ENCODE measurements at places on chromosomes 1 and 21.
A peak's percentile ranks its signal among the peaks of the same experiment; 100 is the strongest.

DNA sequence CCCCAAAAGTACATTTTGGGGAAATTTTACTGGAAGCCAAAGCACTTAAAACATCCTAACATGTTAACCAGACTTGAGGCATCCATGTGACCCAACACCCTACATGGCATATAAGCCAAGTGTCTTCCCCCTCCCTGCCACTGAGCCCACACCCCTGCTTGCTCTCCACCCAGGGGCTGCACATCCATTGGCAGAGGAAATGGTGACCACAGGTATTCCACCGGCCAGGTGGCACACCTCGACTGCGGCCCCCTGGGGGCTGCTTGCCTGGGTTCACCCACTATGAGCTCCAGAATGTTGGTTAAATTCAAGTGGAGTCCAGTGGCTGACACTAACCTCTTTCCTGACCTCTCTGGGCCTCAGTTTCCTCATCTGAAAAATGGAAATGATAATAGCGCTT is 64.4 kb upstream of the FAM20B start:
- no peak for DNase-seq

DNA sequence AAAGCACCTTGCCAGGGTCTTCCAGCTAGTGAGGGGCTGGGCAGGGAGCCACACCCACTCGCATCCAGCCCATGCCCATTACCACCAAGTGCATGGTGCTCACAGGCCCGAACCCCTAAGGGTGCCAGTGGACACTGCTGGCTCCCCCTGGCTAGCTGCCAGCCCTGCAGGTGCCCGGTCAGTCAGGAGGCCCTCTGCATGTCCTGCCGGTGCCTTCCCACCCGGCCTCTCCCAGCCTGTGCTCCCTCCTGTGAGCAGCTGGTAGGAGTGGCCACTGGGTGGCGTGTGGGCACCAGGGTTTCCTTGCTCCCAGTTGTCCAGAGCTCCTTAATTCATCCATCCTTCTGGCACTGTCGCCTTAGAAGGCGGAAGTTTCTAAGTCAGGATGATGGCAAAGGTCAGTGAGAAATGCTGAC is 33.4 kb downstream of the QSOX1 start:
- DNase-seq = peak; percentile 59

DNA sequence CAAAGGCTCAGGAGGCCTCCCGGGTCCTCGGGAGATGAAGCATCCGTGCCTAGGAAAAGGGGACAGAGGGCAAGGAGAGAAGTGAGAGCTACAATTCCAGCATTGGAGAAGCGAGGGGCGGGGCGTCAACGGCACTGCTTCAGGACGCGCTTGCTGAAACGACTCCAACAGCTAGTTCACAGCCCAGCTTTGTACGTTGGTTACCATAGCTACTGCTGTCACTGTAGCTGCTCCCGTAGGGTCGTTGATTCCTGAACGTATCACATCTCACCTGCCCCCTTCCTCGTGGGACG is 63.1 kb downstream of the TOR1AIP2 start:
- DNase-seq = no peak

GRCh38 chr1:41448821-41449220 is 35.7 kb downstream of the EDN2 start:
- DNase-seq = no peak

GRCh38 chr1:205528887-205529825 is 24.7 kb downstream of the CDK18 start:
- DNase-seq = peak; percentile 61

DNA sequence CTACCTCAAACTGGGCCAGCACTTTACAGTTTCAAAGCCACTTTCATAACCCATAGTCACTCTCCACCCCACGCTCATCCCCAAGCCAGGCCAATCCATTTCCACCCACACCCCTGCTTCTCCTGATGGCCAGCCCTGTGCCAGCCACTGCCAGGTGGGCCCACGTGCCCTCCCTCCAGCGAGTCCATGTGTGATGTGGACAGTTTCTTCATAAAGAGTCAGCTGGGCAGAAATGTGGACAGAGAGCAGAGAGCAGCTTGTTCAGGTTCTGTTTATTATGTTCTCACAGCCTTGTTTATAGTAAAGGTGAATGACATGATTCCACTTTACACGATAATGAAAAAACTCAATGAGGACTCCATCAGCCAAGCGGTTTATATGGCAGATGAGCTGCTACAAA is 37.4 kb upstream of the RGS16 start:
- DNase-seq = no peak

GRCh38 chr1:179153217-179153616 is 71.3 kb downstream of the TOR3A start:
- DNase-seq = no peak

- DNase-seq = no peak
Observed at GRCh38 chr1:168202941-168203654, 22.7 kb upstream of the SFT2D2 start.

DNA sequence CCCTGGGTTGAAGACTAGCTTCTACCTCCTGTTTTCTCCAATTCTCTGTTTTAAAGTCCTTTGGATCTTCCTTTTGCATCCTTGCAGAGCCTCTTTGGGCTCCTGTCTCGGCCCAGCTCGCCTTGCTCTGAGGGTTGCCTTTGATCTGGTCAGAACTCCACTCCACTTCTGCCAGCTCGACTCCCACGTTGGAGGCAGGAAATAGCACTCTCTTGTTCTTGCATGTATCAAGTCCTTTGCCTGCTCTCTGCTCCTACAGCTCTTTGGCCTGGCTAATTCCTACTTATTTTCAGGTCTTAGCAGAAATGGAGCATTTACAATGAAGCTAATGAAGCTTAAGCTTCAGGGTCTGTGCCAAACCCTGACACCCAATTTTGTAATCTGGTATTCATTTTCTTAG is 21.1 kb upstream of the B3GALNT2 start:
- no peak for DNase-seq

DNA sequence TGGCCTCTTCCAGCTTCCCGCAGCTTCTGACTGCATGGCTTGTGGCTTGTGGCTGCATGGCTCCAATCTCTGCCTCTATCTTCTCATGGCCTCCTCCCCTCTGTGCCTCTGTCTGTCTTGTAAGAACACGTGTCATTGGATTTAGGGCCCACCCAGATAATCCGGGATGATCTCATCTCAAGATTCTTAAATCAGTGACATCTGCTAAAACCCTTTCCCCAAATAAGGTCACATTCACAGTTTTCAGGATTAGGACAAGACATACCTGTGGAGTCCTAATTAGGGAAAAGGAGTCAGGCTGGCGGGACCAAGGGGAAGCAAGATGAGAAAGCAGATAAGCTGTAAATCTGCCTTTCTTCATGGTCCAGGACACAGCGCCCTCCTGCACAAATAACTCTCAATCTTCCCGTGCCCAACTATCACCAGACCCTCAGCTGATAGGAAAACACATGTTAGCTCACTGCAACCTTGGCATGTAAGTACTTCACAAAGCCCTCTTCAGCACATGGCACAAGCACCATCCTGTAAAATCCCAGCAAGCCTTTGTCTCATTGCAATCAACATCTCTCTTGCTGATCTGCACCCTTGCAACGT is 82.2 kb downstream of the SPSB1 start:
- no peak for DNase-seq

GRCh38 chr1:192747301-192747700 is 61.5 kb upstream of the RGS2 start:
- DNase-seq = no peak

DNA sequence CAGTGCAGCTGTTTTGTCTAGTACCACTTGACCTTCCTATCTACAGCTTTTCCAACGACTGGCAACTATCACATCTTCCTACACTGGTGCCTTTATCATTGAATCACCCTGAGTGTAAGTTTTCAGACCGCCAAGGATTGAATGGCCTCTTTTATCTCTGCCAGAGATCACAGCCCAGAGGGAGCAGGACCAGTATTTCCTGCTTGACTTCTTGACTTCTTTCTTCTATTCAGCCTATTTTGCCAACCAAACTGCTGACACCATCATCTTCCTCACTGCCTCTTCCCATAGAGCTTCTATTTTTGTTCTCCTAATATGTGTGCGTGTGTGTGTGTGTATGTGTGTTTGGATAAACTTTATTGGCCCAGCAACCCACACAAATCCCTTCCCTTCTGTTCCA is 53.8 kb downstream of the SERBP1 start:
- no peak for DNase-seq

DNA sequence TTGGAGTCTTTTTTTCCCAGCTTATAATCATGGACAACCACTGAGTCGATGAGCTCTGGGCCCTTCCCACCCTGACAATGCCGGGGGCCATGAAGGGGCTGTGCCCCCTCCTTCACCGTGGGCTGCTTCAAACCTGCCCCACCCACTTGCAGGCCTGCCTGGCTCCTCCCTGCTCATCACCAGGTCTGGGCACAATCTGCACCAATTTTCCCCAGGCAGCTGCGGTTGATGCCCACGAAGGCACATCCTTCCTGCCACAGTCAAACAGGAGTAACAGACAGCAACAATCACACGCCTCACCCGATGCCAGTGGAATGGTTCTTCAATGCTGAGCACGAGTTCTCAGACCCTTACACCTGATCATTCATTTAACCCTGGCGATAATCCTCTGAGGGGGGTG is 18.9 kb downstream of the PGLYRP3 start:
- DNase-seq = no peak

DNA sequence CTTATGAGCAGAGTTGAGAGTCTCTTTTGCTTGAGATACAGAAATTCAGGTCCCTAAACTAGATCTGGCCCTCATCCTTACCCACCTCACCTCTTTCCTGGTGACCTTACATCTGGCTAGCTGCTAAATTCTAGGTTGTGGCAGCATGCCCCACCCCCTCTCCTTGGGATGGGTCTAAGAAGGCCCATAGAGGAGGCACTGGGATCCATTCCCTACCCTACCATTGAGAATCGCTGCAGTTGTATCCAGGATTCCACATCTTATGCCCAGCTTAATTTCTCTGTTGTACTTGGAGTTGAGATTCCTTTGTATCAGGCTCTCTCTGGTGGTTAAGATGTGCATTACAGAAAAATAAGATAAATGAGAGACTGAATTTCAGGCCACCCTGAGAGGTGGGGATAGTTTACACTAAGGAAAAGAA is 9.5 kb upstream of the TMEM39B start:
- peak; percentile 68 for DNase-seq

GRCh38 chr1:10473145-10473765 is 926 bp upstream of the DFFA start:
- DNase-seq = no peak

DNA sequence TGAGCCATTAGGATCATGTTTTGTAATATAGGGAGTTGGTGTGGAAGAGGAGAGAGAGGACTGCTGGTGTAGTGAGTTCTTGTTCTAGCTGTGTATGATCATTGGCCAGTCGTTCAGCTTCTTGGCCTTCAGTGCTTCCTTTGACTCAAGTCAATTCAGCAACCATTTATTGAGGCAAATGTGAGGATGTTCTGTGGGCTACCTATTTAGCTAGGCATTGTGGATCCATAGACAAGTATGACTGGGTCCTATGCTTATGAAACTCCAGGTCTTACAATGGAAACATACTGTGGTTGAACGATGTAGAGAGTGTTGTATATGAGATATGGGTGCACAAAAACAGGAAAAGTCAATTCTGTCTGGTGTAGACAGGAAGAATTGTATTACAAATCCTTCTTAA is 41.7 kb downstream of the NFIA start:
- DNase-seq = no peak

GRCh38 chr1:145985502-145986439 is 10.6 kb downstream of the TXNIP start:
- DNase-seq = no peak

GRCh38 chr1:16925635-16926490 is 4.1 kb downstream of the CROCC start:
- no peak for DNase-seq

DNA sequence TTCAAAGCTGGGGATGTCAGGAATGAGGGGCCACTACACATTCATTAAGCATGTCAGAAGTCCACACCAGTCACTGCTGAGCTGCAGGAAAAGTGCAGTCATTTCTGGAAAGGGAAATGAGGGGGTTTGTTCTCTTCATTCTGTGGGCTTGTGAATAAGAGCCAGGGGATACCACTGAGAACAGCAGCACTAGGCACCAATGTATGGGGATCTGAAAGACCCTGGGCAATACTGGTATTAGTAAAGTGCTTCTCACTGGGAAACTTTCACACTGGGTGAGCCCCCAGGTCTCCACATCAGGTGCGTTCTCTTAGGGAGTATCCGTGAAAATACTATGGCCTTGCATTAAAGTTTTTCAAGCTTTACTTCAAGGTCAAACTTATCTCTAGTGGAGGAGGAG is 49.9 kb downstream of the TGFB2 start:
- DNase-seq = no peak

DNA sequence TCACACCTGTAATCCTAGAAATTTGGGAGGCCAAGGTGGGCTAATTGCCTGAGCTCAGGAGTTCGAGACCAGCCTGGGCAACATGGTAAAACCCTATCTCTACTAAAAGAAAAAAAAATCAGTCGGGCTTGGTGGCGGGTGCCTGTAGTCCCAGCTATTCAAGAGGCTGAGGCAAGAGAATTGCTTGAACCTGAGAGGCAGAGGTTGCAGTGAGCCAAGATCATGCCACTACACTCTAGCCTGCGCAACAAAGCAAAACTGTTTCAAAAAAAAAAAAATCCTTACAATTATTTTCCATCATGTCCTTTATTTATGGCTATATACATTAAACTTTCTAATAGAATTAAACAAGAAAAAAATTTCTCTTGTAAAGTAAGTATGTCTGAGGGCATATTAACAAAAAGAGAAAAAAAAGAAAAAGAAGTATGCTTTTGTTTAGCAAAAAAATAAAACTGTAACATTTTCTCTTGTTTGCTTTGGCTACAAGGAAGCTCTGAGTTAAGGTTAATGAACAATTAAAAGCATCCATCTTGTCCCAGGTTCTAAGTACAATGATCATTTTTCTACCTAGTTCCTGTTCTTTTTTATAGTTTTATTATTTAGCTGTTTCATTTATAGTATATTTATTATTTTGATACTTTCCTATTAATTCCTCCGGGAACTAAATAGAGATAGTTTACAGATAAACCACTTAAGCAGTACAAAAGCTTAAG is 18.1 kb downstream of the TMEM50B start:
- DNase-seq = no peak

DNA sequence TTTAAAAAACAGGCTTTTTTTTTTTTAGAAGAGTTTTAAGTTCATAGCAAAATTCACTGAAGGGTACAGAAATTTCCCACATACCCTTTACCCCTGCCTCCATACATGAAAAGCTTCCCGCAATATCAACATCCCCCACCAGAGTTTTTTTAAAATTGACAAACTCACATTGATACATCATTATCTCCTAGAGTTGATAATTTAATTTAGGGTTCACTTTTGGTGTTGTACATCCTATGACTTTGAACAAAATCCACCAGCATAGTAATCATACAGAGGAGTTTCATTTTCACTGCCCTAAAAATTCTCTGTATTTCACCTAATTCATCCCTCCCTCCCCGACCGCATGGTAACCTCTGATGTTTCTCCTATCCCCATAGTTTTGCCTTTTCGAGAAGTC is 53.6 kb upstream of the KCNK2 start:
- DNase-seq = no peak

- peak; percentile 86 for DNase-seq
Observed at GRCh38 chr1:42816585-42817439, at the start of the genes ERMAP and SVBP. Gene ERMAP, plus strand, starts transcription at chr1:42817122. Its CDS starts 13,327 bp downstream, at chr1:42830449. Gene SVBP, minus strand, starts transcription at chr1:42817397. Its CDS starts 853 bp downstream, at chr1:42816544.

- DNase-seq = no peak
Observed at GRCh38 chr1:217687511-217687910, 56.4 kb downstream of the SPATA17 start.

DNA sequence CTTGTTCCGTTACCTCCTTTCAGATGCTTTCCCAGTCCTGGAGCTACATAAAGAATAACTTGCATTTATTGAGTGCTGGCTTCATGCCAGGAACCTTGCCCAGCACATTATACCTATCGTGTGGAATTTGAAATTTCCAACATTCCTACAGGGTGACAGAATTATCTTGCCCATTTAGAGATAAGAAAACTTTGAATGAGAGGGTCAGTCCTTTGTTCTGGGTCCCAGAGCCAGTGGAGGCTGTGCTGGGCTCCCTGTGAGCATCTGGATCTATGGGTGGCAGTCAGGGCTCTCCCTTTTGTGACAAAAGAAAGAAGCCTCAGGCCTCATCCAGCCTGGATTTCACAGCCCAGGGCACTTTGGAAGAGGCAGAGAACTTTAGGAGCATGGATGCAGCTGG is 3.2 kb downstream of the GSTM4 start:
- DNase-seq = no peak

Measured in hematopoietic multipotent progenitor cell treated with erythropoietin and hydrocortisone succinate and interleukin-3 and kit ligand, for 8 days (in vitro differentiated cells).